ENCODE measurements at places on chromosomes 16 and 17.

- DNase-seq, result no peak
Observed at GRCh38 chr17:49914096-49914490, 54.9 kb upstream of the DLX4 start.

DNA sequence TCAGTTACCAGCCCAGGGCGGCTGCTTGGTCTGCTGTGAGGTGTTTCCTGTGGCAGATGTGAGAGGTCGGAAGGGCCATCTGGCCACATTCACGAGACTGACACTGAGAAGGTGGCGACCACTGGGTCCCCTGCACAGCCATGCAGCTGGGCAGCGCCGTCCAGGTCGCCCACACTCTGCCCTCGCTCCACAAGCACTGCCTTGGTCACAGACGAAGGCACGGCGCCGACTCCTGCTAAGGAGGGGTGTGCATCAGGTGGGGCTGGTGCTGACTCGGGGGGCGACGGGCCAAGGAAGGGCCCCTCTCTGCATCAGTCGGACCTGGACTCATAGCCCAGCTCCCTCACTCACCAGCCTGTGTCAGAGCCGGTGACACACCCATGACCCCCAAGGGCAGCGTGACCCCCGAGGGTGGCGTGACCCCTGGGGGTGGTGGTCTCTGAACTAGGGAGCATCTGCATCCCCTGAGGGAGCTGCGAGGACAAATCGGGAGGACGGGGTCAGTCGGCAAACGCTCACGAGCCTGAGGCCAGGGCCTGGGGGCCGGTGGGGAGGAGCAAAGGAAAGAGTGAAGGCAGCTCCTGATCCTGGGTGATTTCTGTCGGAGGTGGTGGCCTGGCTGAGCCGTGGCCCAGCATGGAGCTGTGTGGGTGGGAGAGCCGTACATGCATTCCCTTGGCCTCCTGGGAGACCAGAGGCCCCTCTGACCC lies 30.4 kb downstream of the NME3 start:
- DNase-seq, result no peak

DNA sequence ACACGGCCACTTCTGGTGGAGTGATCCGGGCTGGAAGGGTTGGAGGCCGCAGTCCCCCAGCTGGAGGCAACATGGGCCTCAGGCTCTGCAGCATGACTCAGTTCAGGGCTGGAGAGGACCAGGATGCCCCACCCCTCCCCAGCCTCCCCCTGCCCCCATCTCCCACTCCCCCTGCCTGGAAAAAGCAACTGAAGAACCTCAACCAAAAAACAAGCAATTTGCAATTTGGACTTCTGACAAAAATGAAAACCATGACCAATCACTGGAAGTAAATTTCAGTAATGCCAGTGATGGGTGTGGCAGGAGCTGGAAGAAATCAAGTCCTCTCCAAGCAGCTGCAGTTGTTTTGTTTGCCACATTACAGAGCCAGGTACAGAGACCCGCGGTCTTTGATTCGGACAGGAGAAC lies 6.6 kb upstream of the MIF4GD start:
- no peak for DNase-seq

- DNase-seq, result no peak
Observed at GRCh38 chr17:1344521-1344920, 55.5 kb downstream of the YWHAE start.

- DNase-seq, result no peak
Observed at GRCh38 chr17:28333083-28333746, 2.1 kb downstream of the IFT20 start.

DNA sequence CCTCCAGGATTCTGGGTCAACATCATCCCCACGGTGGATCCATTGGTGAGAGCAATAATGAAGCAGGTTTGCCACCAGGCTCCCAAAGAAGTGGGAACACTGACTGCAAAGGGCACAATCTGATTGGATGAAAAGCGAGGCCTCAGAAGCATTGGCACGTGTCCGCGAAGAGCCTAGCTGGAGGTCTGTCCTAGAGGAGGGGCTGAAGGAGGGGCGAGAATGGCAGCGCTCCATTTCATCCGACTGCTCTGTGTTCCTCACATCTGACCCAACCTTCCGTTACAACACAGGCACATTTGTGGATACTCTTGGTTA lies 79.9 kb downstream of the MRC2 start:
- no peak for DNase-seq

GRCh38 chr16:351804-352520 lies 561 bp downstream of the AXIN1 start:
- no peak for DNase-seq

GRCh38 chr17:76252040-76252954 lies 12.0 kb upstream of the RNF157 start:
- no peak for DNase-seq

DNA sequence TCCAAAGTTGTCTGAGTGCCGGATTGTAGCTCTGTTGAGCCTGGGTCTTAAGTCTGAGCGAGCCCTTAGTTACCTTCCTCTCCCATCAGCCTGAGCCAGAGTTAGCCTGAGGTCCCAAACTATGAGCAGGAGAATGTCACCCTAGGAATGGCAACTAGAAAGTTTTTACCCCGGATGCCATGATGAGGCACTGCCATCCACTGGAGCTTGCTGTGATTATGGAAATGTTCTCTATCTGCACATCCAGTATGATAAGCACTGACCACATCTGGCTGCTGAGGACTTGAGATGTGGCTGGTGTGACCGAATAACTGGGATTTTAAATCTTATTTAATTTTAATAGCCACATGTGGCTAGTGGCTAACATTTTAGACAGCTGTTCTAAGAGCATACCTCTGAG lies 550.0 kb downstream of the CDH13 start:
- no peak for DNase-seq

- DNase-seq, result no peak
Observed at GRCh38 chr17:75808905-75809621, 24.5 kb downstream of the UNK start.

GRCh38 chr17:28738680-28739384 lies 5.0 kb upstream of the TRAF4 start:
- no peak for DNase-seq

- DNase-seq, result no peak
Observed at GRCh38 chr17:27366437-27366836, 72.5 kb downstream of the WSB1 start.

DNA sequence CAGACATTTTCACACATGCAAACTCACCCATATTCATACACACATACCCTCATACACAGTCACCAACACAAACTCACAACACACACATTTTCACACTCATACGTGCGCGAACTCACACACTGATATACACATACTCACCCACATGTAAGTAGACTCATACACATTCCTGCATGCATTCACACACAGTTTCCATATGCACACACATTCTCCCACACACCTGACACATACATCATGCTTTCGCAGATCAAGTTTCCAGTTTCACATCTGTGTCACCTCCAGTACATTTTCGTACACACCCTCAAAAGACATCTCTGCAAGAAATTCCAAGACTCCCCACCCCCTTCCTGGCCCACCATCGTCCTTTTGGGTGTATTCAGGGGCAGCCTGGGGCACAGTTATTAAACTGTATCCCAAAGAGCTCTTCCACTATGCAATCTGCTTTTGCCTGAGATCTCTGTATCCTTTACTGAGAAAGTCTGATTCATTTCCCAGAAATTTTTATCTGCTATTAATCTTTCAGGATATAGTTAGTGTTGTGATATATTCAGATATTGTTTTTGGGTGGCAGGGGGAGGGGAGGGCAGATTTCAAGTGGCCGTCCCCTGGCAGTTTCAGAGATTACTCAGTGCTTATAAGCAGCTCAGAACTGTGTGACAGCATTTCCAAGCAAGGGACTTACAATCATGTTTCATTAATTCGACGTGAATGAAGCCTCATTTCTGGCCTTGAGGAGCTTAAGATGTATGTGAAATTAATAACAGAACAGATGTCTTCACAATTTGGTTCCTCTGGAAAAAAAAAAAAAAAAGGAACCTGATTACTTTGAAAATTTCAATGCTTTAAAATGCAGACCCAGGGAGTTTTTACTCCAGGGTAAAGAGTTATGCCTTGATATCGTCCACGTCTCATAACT lies 35.3 kb upstream of the MMP2 start:
- no peak for DNase-seq

DNA sequence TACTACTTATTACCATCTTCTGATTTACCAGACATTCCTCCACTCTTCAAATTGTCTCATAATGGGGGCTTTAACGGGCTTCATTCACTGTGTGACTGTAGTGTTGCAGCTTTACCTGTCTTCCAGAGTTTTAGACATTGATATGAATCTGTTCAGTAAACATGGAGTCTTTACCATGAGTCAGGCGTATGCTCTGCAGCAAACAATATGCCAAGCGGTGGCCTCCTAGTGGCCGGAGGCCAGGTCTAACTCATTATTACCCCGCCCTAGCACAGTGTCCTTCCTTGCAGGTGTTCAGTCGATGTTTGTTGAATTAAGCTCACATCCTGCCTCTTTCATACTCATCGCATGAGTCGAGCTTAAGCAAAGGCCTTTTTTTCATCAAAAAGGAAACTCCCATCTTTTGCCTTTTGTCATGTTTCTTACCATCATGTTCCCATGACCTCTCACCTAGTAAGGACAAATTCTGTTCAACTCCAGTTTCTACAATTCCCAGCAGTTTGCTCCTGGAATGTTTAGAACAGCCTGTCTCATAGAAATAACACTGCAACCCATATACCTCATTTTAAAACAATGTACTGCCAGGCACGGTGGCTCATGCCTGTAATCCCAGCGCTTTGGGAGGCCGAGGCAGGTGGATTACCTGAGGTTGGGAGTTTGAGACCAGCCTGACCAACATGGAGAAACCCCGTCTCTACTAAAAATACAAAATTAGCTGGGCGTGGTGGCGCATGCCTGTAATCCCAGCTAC lies 39.4 kb downstream of the TUBD1 start:
- DNase-seq, result no peak

DNA sequence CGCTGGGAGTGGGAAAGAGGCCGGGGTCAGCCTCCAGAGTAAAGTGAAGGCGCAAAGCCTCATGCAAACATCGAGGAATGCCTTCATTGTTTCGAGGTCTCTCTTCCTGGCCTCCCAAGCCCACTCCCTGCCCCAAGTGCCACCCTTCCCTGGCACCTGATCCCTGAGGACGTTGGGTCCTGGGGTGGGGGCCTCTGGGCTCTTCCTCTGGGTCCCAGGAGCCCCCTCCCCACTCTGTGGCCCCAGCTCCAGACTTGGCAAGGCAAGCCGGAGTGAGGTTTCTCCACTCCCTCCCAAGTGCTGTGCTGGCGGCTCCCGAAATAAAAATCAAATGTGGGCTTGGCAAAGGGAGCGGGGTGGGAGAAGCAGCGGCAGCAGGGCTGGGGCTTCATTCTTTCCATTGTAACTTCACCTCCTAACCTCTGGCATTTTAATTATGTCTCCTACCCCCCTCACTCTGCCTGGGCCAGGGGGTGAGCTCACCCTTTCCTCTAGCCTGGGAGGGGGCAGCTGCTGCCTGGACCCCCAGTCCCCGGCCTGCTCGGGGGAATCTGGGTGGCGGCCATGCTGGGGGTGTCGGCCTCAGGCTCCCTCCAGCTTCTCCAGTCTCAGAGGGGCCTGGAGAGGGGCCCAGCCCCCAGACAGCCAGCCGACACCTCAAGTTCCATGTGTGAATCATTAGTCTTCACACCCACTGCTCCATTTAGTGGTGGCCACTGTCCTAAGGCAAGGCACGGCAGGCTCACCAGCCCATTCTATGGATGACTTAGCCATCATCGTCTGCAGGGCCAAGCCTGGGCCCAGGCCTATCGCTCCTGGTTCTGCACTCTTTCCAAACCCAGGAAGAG lies 14.6 kb upstream of the TMEM92 start:
- DNase-seq, result no peak

GRCh38 chr17:35161281-35161761 lies 13.7 kb downstream of the UNC45B start:
- no peak for DNase-seq

DNA sequence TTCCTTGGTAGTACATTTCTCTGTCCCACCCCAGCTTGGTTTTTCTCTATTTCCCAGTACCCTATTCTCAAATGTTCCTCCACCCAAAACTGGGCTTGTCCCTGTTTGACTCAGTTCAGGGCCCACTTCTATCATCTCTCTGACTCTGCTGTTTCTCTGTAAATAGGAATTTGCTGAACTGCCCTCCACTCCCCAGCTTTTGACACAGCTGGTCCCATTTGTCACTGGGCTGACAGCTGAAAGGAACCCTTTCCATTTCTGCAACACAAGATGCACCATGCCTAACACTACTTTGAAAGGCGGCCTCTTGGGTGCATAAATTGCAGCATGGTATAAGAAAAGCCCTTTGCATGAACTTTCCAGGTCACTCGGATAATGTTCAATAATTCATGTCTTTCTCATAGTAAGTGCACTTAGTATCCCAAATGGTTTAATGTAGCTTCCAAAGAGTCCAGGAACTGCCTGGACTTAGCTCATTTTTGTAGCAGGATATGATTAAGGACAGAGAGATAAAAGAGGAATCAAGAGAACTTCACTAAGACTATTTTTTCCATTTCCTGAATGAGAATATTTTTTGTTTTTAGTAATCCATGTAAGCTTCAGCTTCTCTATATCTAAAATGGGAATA lies 256.7 kb downstream of the CDH11 start:
- no peak for DNase-seq

- DNase-seq, result no peak
Observed at GRCh38 chr17:14919094-14919493, 346.0 kb downstream of the PMP22 start.

DNA sequence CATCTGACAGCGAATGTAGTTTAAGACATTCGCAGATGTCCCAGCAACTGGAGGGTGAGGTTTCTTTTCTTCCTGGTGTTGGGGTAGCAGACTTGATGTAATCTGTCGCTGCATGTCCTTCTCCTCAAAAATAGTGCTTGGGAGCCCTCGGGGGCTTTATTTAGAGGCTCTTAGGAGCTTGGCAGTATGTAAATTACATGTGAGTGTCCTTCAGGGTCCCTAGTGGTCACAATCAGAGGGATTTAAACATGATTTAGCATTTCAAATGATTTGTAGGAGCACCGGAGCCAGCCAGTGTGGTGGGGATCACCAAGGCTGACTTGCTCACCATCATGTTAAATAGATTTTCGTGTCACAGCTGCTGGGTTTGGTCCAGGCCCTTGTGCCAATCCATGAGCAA lies 8.8 kb upstream of the SALL1 start:
- DNase-seq, result no peak

GRCh38 chr17:10249271-10250010 lies 51.0 kb upstream of the GAS7 start:
- no peak for DNase-seq

GRCh38 chr17:61017317-61018006 lies 339.8 kb downstream of the BCAS3 start:
- no peak for DNase-seq

DNA sequence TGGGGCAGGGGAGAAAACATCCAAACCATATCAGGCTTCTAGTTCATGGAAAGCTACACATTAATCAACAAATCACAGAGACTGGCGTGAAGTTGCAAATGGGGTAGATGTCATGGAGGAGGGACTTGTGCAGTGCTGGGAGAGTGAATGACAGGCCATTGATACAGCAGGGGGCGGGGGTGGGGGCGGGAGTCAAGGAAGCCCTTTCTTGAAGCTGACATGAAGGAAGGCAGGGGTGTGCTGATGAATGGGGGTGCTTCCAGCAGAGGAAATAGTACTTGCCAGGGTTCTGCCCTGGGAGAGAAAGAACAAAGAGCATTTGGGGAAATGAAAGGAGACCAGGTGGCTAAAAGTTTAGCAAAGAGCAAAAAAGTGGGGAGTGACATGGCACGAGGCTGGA lies 269.9 kb downstream of the SHISA9 start:
- DNase-seq, result no peak
